ENCODE measurements at places on chromosomes 12 and 14.

DNA sequence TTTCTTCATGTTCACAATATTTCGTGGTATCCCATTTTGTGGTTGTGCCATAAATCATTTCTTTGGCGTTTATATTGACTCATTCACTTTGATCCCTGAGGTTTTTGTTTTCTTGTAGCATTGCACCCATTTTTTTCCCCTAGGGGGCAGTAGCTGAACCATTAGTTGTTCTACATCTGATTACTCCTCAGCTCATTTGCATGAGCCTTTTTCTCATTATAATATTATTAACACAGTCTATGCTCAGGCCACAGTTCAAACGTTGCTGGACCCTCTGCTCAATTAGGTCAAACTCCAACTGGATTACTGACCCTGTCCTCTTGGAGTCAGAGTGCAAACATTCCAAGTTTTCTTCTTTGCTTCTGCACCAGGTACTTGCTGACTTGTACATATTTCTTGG is 475.4 kb upstream of the SEL1L start:
- no peak for DNase-seq
- H3K27me3 ChIP-seq = no peaks in the 10 kb centered on the region
- H3K36me3 ChIP-seq = no peaks in the 10 kb centered on the region
- H3K4me3 ChIP-seq = no peak overlapping the region
- H3K27ac ChIP-seq = no peak overlapping the region

GRCh38 chr12:25497021-25497420 is 56.1 kb downstream of the LMNTD1 start:
- H3K4me3 ChIP-seq = no peak overlapping the region
- H3K36me3 ChIP-seq = no peaks in the 10 kb centered on the region

- H3K4me1 ChIP-seq = no peaks in the 10 kb centered on the region
- DNase-seq = no peak
- H3K27ac ChIP-seq = no peak overlapping the region
- no peaks in the 10 kb centered on the region for H3K27me3 ChIP-seq
- H3K36me3 ChIP-seq = no peaks in the 10 kb centered on the region
Measured at GRCh38 chr12:78566456-78566855, 298.1 kb upstream of the SYT1 start.

DNA sequence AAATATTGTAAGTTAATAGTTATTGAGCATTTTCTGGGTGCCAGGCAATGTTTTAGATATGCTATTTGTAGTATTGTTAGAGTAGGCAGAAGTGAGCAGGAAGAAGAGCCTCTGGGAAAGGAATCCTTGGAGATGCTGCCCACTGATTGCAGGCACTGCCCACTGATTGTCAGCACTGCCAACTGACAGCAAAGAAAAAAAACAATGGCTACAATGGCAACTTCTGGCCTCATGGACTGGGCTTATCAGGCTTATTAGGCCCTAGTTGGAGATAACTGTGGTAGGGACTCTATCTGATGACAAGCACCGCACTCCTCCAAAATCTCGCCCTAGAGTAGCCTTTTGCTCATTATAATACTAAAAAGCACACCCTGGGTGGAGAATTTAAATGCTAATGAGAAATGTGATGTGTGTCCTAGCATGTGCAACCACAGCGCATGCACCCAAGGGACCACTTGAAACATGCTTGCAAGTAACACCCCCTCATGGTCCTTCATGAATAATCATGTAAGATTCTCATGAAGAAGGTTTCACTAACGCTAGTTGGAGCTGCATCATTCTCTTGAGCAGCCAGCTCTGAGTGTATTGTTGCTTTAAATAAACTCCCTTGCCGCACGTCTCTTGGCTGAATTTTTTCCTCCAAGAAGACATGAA is 103.5 kb upstream of the PPP4R3A start:
- H3K36me3 ChIP-seq = no peaks in the 10 kb centered on the region
- H3K27ac ChIP-seq = no peak overlapping the region
- no peaks in the 10 kb centered on the region for H3K27me3 ChIP-seq
- no peak overlapping the region for H3K4me3 ChIP-seq
- H3K4me1 ChIP-seq = no peaks in the 10 kb centered on the region

- H3K4me1 ChIP-seq = no peaks in the 10 kb centered on the region
- H3K27me3 ChIP-seq = no peaks in the 10 kb centered on the region
- no peak for DNase-seq
- H3K4me3 ChIP-seq = no peak overlapping the region
Measured at GRCh38 chr14:67569651-67570290, 30.3 kb downstream of the PIGH start.

DNA sequence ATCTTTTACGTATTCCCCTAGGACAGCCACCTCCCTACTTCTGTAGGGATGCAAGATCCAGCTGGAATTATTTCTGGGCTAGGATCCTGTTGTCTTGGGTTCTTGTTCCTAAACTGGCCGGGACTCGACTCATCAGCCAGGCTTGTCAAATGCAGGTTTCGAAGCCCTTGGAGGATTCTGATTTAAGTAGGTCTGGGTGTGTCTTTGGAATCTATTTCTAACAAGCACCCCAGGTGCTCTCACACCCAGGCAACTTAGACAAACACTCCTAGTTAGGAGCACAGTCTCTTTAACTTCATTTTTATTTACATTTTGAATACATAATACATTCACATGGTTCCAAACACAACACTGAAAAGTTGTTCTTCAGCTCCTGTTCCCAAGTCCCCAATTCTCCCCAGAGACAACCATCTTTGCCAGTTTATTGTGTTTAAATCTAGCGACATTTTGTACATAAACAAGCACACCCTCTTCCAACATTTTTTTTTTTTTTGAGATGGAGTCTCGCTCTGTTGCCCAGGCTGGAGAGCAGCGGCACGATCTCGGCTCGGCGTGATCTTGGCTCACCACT is 20.9 kb downstream of the MORN3 start:
- no peak for DNase-seq
- no peaks in the 10 kb centered on the region for H3K4me1 ChIP-seq
- H3K27me3 ChIP-seq = no peaks in the 10 kb centered on the region
- H3K27ac ChIP-seq = no peak overlapping the region
- H3K4me3 ChIP-seq = no peak overlapping the region

- H3K36me3 ChIP-seq = no peaks in the 10 kb centered on the region
- DNase-seq = no peak
- no peaks in the 10 kb centered on the region for H3K27me3 ChIP-seq
- H3K4me1 ChIP-seq = no peaks in the 10 kb centered on the region
- no peak overlapping the region for H3K4me3 ChIP-seq
Measured at GRCh38 chr12:125222876-125223275, 157.6 kb downstream of the AACS start.

GRCh38 chr14:84036840-84037239 is 1493.1 kb upstream of the FLRT2 start:
- H3K27me3 ChIP-seq = no peaks in the 10 kb centered on the region
- no peaks in the 10 kb centered on the region for H3K36me3 ChIP-seq
- DNase-seq = no peak

GRCh38 chr14:33996462-33996861 is 45.6 kb upstream of the EGLN3 start:
- no peaks in the 10 kb centered on the region for H3K27me3 ChIP-seq
- no peak overlapping the region for H3K4me3 ChIP-seq
- H3K27ac ChIP-seq = no peak overlapping the region
- DNase-seq = no peak
- H3K4me1 ChIP-seq = no peaks in the 10 kb centered on the region
- no peaks in the 10 kb centered on the region for H3K36me3 ChIP-seq

- no peaks in the 10 kb centered on the region for H3K27me3 ChIP-seq
- H3K36me3 ChIP-seq = no peaks in the 10 kb centered on the region
- H3K27ac ChIP-seq = no peak overlapping the region
- DNase-seq = no peak
- no peaks in the 10 kb centered on the region for H3K4me1 ChIP-seq
Measured at GRCh38 chr12:78698747-78699146, 165.8 kb upstream of the SYT1 start.

- no peaks in the 10 kb centered on the region for H3K36me3 ChIP-seq
- H3K4me3 ChIP-seq = no peak overlapping the region
- no peak overlapping the region for H3K27ac ChIP-seq
- H3K4me1 ChIP-seq = no peaks in the 10 kb centered on the region
- H3K27me3 ChIP-seq = no peaks in the 10 kb centered on the region
- no peak for DNase-seq
Measured at GRCh38 chr12:74906224-74906623, 303.4 kb downstream of the KCNC2 start.

DNA sequence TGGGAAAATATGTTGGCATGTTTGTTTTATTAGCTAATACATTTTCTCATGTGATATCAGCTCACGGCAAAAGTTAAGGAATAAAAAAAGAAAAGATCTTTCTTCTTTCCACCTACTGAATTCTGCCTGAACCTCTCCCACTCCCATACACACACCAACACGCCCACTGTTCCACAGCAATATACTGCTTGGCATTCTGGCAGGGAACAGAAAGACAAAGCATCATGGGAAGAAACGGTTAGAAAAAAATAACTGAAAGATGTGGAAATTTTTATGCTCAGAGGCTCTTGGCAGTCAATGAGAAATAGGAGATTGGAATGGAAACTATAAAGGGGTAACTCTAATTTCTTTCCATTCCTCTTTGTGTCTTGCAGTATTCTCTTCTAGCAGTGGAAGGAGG is 268.5 kb downstream of the FOXG1 start:
- no peak overlapping the region for H3K4me3 ChIP-seq
- DNase-seq = no peak
- H3K36me3 ChIP-seq = no peaks in the 10 kb centered on the region
- H3K4me1 ChIP-seq = no peaks in the 10 kb centered on the region
- no peak overlapping the region for H3K27ac ChIP-seq

DNA sequence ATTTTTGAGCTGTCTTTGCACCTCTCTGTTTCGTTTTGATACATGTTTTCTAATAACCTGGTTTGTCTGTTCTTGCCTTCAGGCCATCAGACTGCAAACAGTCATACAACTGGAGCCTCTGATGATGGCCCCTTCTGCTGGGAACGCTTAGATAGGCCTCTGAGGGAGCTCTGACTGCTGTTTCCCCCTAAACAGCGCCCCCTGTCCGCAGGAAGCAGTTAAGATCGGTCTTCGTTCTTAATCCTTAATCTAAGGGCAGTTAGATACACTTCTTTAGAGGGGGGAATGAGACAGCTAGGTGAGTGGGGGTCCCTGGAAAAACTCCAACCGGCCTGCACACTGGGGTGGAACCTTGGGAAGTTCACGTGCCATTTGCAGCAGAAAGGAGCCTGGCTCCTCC is 1338.8 kb upstream of the SEL1L start:
- no peaks in the 10 kb centered on the region for H3K36me3 ChIP-seq
- no peaks in the 10 kb centered on the region for H3K4me1 ChIP-seq
- no peak overlapping the region for H3K4me3 ChIP-seq

DNA sequence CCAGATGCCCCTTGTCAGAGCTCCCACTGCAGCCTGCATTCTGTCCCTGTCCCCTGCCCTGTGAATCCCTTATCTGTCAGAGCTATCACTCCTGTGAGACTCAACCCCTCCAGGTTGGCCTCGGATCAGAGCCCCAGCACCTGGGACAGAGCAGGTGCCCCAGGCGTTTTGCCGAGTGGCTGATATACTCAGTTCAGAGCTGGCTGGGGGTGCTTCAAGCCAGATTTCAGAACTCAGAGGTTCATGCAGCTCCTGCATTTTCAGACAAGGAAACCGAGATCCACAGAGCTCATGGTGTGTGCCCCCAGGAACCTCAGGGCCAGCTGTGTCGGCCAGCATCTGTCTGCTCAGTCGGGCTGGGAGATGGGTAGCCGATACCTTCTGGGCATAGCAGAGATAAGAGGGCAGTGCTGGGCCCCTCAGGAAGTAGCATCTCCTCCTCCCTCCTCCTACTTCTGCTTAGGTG is 228.0 kb upstream of the RTL1 start:
- no peaks in the 10 kb centered on the region for H3K27me3 ChIP-seq
- no peak overlapping the region for H3K4me3 ChIP-seq
- H3K4me1 ChIP-seq = no peaks in the 10 kb centered on the region
- no peak for DNase-seq
- no peak overlapping the region for H3K27ac ChIP-seq
